ENCODE measurements at places on chromosomes 6 and 20.

GRCh38 chr6:64294034-64294433, 658.4 kb downstream of the PHF3 start:
- no peak for DNase-seq

GRCh38 chr20:61443443-61444126, 191.5 kb downstream of the CDH4 start:
- no peak for DNase-seq

- no peak for DNase-seq
Observed at GRCh38 chr6:42204768-42205282, 10.1 kb upstream of the GUCA1B start.

DNA sequence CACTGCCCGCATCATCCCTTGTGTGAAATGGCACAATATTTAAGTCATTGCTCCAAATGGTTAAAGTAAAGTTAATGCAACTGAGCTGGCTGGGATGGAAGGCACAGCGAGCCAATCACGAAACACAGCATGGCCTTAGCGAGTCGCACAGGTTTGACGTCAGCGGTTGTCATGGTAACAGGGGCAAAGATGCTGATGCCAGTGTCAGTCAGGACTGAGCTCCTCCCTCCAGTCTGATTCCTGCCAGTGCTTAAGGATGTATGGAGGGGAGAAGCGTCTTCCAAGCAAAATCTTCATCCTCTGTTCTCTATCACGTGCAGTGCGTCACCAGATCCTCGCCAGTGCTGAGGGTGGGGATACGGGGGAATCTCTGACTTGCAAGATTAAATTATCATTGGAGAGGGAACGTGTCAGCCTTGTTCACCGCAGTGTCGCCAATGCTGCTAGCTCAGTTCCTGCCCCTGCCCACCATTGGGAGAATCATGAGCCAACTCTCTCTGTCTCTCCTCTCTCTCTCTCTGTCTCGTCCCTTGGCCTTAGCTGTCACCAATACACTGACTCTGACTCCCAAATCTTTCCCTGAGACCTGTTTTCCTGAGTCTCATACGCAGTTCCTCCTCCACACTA, 24.5 kb downstream of the TSPYL4 start:
- no peak for DNase-seq

- DNase-seq = no peak
Observed at GRCh38 chr6:19603721-19604120, 233.4 kb upstream of the ID4 start.

DNA sequence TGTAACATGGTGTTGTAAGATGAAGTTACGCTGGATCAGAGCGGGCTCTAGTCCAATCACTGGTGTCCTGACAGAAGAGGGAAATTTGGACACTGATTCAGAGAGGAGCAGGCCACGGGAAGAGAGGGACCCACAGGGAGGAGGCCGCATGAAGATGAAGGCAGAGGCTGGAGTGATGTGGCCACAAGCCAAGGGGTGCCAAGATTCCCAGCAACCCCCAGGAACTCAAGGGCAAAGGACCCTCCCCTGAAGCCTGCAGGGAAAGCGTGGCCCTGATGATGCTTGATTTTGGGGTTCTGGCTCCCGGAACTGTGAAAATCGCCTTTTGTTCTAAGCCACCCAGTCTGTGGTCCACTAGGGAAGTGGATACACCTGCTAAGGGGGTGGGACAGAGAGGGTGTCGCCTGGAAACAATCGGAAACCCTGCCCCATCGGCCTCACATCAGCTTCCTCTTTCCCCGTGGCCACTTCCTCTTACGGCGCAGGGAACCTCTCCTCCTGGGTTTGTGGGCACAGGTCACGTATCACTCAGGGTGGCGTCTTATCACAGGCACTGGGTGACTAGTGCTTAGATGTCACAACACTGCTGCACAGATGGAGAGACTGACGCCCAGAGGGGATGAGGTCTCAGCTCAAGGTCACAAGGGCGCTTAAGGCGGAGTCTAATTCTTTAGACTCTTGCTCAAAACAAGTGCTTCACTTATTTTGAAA, 58.0 kb downstream of the SULF2 start:
- DNase-seq = no peak

- no peak for DNase-seq
Observed at GRCh38 chr20:34705397-34706301, 1.5 kb downstream of the TP53INP2 start.

GRCh38 chr6:53484476-53485280, 60.2 kb downstream of the GCLC start:
- peak; percentile 16 for DNase-seq
